Thyroid gland (tissue), 4 donors: ENCODE measurements at places on chromosomes 12 and 14. TPM values are rescaled to one million over a fixed set of nuclear protein-coding genes. Genes with fewer than 3 reads are reported as not detected.

Gene IFNG-AS1
- 0.50 TPM for total RNA-seq

Gene HOXC12
- total RNA-seq = not detected

Gene DAO
- total RNA-seq = not detected

Gene MEG3
- 7.4 TPM for total RNA-seq

Gene KRT6A
- 0.27 TPM for total RNA-seq

Gene NACA
- 1,128 TPM for total RNA-seq

Gene DNAI7
- total RNA-seq = 9.2 TPM

Gene ISCU
- 243 TPM for total RNA-seq

Gene DICER1
- total RNA-seq = 67.5 TPM

Gene LETMD1
- 62.9 TPM for total RNA-seq

Gene SYT1
- total RNA-seq = 1.3 TPM

Gene OR10AD1
- total RNA-seq = not detected

Gene PROX2
- total RNA-seq = not detected

Gene RFX4
- 0.27 TPM for total RNA-seq

Gene KRT6B
- total RNA-seq = not detected

Gene GPR135
- total RNA-seq = 7.5 TPM

Gene TTC9
- total RNA-seq = 6.9 TPM

Gene KRT7
- 333 TPM for total RNA-seq

Gene BEST3
- total RNA-seq = not detected

Gene MANSC4
- not detected for total RNA-seq

Gene ALG10
- 9.5 TPM for total RNA-seq

Gene CMA1
- total RNA-seq = not detected

Gene APOF
- not detected for total RNA-seq

Gene KRT2
- not detected for total RNA-seq

Gene SIX6
- not detected for total RNA-seq

Gene MON2
- 109 TPM for total RNA-seq

Gene SMCO3
- total RNA-seq = 0.83 TPM

Gene TMEM229B
- total RNA-seq = 27.3 TPM

Gene TSPAN19
- total RNA-seq = not detected

Gene ST8SIA1
- 5.2 TPM for total RNA-seq

Gene LMO3
- total RNA-seq = 196 TPM

Gene CIROP
- total RNA-seq = not detected

Gene WNT1
- not detected for total RNA-seq

Gene KCNC2
- not detected for total RNA-seq

Gene CRIP2
- total RNA-seq = 160 TPM

Gene MGP
- 445 TPM for total RNA-seq

Gene TMEM30B
- total RNA-seq = 124 TPM

Gene LALBA
- not detected for total RNA-seq

Gene NGB
- not detected for total RNA-seq

Gene NEMF
- total RNA-seq = 125 TPM
